ENCODE measurements at places on chromosomes 11 and 22. TPM values are rescaled to one million over a fixed set of nuclear protein-coding genes. Genes with fewer than 3 reads are reported as not detected.

Gene ZFP91
- 59.0 TPM for total RNA-seq

Gene MAPK1
- total RNA-seq: 58.8 TPM

Gene DTX4
- 0.39 TPM for total RNA-seq

Gene PMM1
- 11.6 TPM for total RNA-seq

Gene HSD17B12
- 41.1 TPM for total RNA-seq

Gene LIF
- total RNA-seq: not detected

DNA sequence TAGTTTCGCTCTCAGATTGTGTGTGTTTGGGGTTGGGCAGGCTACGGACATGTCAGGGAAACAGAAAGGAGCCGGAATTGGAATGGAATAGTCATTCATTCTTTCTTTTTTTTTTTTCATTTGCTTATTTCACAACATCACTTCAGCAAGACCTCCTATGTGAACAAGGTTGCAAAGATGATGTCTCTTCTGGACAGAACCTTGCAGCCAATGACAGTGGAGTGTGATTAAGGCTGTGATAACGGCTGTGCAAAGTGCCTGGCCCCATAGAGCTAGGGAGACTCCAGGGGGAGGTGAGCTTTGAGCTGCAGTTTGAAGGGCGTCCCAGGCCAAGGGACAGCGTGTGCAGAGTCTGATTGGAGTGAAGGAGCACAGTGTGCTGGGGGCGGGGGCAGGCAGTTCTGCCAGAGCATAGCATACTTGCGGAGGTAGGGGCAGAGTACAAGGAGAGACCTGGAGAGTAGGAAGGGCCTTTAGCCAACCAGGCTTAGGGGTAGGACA lies 3.4 kb downstream of the TIGD3 start:
- DNase-seq: no peak
- H3K4me1 ChIP-seq: peaks cover 30% of the 10 kb centered on the region
- H3K36me3 ChIP-seq: no peaks in the 10 kb centered on the region
- H3K27ac ChIP-seq: no peak overlapping the region

GRCh38 chr11:81303038-81303664 lies 1430.5 kb downstream of the FAM181B start:
- no peaks in the 10 kb centered on the region for H3K36me3 ChIP-seq
- H3K27me3 ChIP-seq: no peaks in the 10 kb centered on the region
- H3K27ac ChIP-seq: no peak overlapping the region
- DNase-seq: no peak
- H3K4me3 ChIP-seq: no peak overlapping the region

DNA sequence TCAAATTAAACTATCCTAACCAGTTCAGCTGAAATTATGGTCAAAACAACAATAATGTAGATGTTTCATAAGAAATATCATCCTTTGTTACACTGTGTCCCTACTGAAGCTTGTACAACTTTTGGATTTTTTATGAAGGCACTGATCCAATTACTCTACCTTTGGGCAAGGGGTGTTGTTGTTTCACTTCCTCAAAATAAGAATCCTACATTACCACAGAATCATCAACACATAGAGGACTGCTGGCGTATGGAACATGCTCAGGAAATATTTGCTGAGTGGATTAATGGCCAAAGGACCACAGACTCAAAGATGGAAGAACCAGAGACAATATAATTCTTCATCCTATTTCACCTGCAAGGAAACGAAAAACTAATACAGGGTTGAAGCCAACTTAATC lies 907.5 kb upstream of the CCDC90B start:
- H3K4me1 ChIP-seq: no peaks in the 10 kb centered on the region
- H3K36me3 ChIP-seq: no peaks in the 10 kb centered on the region
- no peak for DNase-seq
- H3K27me3 ChIP-seq: no peaks in the 10 kb centered on the region
- H3K4me3 ChIP-seq: no peak overlapping the region

- H3K4me1 ChIP-seq: no peaks in the 10 kb centered on the region
- no peak overlapping the region for H3K27ac ChIP-seq
- H3K4me3 ChIP-seq: no peak overlapping the region
- no peaks in the 10 kb centered on the region for H3K36me3 ChIP-seq
- no peak for DNase-seq
- H3K27me3 ChIP-seq: no peaks in the 10 kb centered on the region
Observed at GRCh38 chr11:38835966-38836365, 2237.9 kb upstream of the RAG2 start.

- no peaks in the 10 kb centered on the region for H3K27me3 ChIP-seq
- no peak overlapping the region for H3K4me3 ChIP-seq
- no peaks in the 10 kb centered on the region for H3K36me3 ChIP-seq
- H3K4me1 ChIP-seq: no peaks in the 10 kb centered on the region
Observed at GRCh38 chr11:112971195-112971594, 10.0 kb downstream of the NCAM1 start.

DNA sequence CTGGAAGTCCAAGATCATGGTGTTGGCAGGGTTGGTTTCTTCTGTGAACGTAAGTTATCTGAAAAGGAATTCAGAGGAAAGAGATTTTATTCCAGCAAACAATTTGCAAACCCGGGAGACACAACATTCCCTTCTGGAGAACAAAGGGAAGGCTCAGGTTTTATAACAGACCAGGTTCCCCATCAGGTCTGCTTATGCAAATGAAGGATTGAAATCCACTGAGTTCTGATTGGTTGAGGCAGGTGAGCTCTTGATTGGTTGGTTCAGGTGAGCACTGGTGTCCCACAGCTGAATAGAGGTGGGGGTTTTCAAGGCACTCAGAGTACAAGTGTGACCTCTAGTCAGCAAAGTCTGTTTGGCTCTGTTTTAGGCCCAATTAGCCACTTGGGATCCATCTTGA lies 1306.8 kb downstream of the TBC1D22A start:
- no peaks in the 10 kb centered on the region for H3K4me1 ChIP-seq
- DNase-seq: no peak
- H3K27ac ChIP-seq: no peak overlapping the region

DNA sequence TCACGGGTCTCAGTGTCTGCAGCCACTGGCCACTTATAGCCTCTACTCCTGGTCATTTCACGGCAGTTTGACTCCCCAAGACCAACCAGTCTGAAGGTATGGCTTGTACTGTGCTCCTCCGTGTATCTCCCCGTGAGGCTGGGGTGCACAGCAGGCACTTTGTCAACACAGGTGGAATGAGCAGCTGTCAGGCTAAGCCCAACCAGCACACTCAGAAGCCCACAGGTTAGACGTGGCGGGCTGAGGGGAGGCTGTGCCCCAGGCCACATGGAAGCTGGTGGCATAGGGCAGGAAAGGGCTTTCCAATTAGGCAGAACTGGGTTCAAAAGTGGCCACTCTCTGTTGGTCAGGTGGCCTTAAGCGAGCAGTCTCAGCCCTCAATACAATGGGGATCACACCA lies 7.0 kb downstream of the TP53I11 start:
- H3K4me3 ChIP-seq: no peak overlapping the region
- H3K27ac ChIP-seq: no peak overlapping the region
- H3K36me3 ChIP-seq: no peaks in the 10 kb centered on the region
- H3K4me1 ChIP-seq: peaks cover 4% of the 10 kb centered on the region
- DNase-seq: no peak
- H3K27me3 ChIP-seq: no peaks in the 10 kb centered on the region

DNA sequence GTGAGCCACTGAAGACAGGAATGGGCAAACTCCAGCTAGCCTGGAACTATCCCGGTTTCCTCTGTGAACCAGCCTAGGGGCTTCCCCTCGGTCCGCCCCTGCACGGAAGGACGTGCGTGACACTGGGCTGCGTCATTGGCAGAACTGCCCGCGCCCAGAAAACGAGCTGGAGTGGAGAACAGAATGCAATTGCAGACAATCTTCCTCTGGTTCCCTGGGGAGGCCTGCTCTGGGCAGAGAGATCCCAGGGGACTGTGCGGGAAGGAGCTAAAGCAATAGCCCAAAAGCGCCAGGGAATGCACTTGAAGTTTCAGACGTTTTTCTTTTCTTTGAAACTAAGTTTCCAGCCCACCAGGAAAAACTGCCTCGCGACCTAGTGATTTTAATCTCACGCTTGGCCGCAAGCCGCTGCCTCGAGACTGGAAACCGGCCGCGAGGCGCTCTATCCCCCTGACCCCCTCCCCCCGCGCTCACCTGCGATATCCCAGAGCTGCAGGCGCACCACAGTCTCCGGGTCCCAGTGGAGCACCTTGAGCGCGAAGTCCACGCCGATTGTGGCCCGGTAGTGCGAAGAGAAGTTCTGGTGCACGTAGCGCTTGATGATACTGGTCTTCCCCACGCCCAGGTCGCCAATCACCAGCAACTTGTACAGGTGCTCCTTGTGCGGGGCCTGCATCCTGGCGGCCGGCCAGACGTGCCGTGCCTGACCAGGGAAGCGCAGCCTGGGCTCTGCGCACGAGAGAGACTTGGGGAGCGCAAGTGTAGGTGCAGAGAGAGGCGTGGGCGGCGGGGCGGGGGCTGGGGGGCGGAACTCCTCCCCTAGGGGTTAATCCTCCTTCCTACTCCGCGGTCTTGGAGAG lies at the start of gene RAB38:
Gene RAB38, minus strand, starts transcription at position 735 of the 860 bp plus-strand sequence. Its CDS starts 59 bp downstream, at position 676.
- peaks cover 10% of the 10 kb centered on the region for H3K4me1 ChIP-seq
- H3K4me3 ChIP-seq: peak within 1 kb of the TSS; percentile 59

GRCh38 chr11:47572715-47573255 lies 6.0 kb downstream of the KBTBD4 start:
- peaks cover 43% of the 10 kb centered on the region for H3K4me1 ChIP-seq
- H3K27me3 ChIP-seq: no peaks in the 10 kb centered on the region
- no peak for DNase-seq
- no peak overlapping the region for H3K4me3 ChIP-seq
- peak overlapping the region; percentile 59 for H3K27ac ChIP-seq

DNA sequence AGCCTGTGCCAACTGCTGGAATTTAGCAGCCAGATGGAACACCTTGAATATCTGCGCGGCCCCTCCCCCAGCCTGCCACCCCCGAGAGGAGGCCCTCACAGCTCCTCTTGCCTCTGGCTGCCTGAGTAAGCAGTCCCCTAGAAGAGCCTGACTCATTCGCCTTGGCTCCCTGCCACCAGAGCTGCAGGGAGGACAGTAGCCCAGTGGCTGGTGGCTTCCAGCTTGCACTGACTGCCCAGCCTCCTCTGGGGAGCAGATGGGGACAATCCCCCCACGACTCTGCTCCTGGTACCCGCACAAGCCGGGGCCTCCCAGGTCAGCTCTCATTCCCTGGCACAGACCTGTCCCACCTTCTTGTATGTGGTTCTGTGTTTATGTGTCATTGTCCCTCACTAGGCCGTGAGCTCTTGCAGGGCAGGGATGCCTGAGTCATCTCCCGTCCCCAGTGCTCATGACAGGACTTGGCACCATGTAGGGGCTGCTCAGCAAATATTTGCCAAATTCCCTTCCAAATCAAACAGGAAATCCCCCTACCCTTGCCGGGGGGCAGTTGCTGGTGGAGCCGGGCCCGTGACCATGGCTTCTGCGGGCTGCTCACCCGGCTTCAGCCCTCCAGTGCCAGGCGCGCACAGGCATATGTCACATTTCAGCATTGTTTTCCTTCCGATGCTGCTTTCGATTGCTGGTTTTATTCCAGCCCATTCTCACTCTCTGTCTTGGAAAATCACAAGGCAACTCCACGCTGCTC lies 43.6 kb downstream of the CACNG2 start:
- H3K4me3 ChIP-seq: peak overlapping the region; percentile 7
- peak; percentile 72 for DNase-seq
- H3K27ac ChIP-seq: peak overlapping the region; percentile 41
- H3K27me3 ChIP-seq: peaks cover under 1% of the 10 kb centered on the region

- no peak overlapping the region for H3K4me3 ChIP-seq
- no peak overlapping the region for H3K27ac ChIP-seq
- DNase-seq: no peak
- H3K36me3 ChIP-seq: no peaks in the 10 kb centered on the region
- H3K4me1 ChIP-seq: no peaks in the 10 kb centered on the region
Observed at GRCh38 chr11:77568916-77569675, 20.7 kb upstream of the AQP11 start.

DNA sequence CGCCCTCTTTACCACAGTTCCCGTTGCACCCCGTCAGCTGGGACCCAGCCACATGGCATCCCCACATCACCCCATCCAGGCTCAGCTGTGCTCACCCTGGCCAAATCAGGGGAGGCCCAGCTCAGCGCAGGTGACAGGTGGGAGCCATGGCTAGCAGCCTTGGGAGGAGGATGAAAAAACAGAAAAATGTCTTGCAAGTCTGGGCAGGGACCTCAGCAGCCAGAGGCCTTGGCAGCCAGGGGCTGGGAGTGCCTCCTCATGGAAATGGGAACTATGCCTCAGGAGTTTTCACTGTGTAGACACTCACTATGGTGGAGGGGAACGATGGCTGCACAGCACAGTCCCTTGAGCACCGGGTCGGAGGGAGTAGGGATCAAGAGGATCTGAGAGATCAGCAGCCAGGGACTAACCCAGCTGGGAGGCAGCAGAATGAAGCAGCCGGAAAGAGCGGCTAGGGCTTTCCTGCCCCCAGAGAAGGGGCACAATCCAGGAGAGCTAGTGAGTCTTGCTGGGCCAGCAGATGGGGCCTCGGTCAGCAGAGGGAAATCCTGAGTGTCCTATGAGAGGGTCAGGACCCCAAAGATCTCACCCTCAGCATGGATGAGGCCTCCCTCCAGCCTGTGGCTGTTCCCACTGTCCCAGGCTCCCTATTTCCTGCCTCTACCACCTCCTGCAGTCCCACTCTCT lies 6.2 kb upstream of the FTH1 start:
- H3K36me3 ChIP-seq: no peaks in the 10 kb centered on the region
- H3K27me3 ChIP-seq: no peaks in the 10 kb centered on the region
- H3K4me1 ChIP-seq: peaks cover 47% of the 10 kb centered on the region

GRCh38 chr11:129425214-129425613 lies 49.6 kb downstream of the BARX2 start:
- no peak for DNase-seq
- H3K27me3 ChIP-seq: peaks cover 4% of the 10 kb centered on the region
- no peaks in the 10 kb centered on the region for H3K4me1 ChIP-seq
- no peaks in the 10 kb centered on the region for H3K36me3 ChIP-seq
- H3K4me3 ChIP-seq: no peak overlapping the region

- DNase-seq: no peak
- peak overlapping the region; percentile 94 for H3K27ac ChIP-seq
- H3K36me3 ChIP-seq: no peaks in the 10 kb centered on the region
- peaks cover 96% of the 10 kb centered on the region for H3K4me1 ChIP-seq
- no peaks in the 10 kb centered on the region for H3K27me3 ChIP-seq
Observed at GRCh38 chr11:118912742-118913410, 12.8 kb downstream of the BCL9L start.

- no peak overlapping the region for H3K4me3 ChIP-seq
- no peak overlapping the region for H3K27ac ChIP-seq
- no peaks in the 10 kb centered on the region for H3K27me3 ChIP-seq
- no peaks in the 10 kb centered on the region for H3K4me1 ChIP-seq
- no peak for DNase-seq
- H3K36me3 ChIP-seq: no peaks in the 10 kb centered on the region
Observed at GRCh38 chr11:60978546-60979380, 7.3 kb downstream of the CD6 start.

DNA sequence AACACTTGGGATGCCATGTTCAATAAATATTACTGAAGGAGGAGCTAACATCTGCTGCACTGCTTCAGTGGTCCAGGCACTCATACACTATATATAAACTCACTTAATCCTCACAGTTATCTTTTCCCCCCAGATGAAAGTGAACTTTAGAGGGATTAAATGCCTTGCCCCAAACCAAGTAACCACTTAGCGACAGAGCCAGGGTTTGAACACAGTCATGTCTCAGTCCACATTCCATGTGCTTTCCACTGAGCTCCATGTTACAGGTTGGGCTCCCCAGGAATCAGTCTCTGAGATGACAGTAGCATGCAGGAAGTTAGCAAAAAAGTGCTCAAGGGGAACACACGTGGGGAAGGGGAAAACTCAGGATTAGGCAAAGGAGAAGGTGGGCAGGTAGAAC lies 59.3 kb downstream of the ENDOD1 start:
- H3K27me3 ChIP-seq: no peaks in the 10 kb centered on the region
- DNase-seq: no peak
- no peaks in the 10 kb centered on the region for H3K36me3 ChIP-seq
- H3K4me3 ChIP-seq: no peak overlapping the region
- peaks cover 31% of the 10 kb centered on the region for H3K4me1 ChIP-seq
- peak overlapping the region; percentile 85 for H3K27ac ChIP-seq
